ELR (cell line): ENCODE measurements at places on chromosomes 16 and 17.

DNA sequence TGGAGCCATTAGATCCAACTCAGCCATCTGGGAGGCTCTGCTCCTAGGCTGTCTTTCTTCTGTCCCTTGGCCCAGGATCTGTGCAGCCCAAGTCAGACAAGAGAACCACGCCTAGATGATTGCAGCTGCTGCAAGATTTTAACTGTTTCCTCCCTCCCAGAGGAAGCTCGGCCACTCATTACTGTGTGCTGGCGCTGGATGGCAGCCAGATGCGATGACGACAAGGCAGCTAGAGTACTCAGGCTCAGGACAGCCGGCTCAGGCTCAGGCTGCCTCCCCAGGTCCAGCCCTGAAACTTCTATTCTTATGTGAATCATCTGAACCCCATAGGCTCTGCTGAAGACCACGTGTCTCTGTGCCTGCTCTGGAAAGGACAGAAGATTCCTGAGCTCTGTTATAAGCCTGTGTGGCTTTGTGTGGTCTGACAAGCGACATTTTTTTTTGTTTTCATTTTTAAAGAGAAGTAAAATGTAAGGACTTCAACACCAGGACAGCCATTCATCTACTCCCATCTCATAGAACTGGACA is 32.1 kb upstream of the FBXW10B start:
- DNase-seq: peak; percentile 99

- no peak for DNase-seq
These were observed 40.0 kb upstream of the GSE1 start for GRCh38 chr16:85573045-85573695.

GRCh38 chr17:79205688-79206205 is 131.1 kb downstream of the ENGASE start:
- DNase-seq: peak; percentile 30

- DNase-seq: no peak
These were observed 53.5 kb downstream of the TNFRSF13B start for GRCh38 chr17:16918443-16918842.

DNA sequence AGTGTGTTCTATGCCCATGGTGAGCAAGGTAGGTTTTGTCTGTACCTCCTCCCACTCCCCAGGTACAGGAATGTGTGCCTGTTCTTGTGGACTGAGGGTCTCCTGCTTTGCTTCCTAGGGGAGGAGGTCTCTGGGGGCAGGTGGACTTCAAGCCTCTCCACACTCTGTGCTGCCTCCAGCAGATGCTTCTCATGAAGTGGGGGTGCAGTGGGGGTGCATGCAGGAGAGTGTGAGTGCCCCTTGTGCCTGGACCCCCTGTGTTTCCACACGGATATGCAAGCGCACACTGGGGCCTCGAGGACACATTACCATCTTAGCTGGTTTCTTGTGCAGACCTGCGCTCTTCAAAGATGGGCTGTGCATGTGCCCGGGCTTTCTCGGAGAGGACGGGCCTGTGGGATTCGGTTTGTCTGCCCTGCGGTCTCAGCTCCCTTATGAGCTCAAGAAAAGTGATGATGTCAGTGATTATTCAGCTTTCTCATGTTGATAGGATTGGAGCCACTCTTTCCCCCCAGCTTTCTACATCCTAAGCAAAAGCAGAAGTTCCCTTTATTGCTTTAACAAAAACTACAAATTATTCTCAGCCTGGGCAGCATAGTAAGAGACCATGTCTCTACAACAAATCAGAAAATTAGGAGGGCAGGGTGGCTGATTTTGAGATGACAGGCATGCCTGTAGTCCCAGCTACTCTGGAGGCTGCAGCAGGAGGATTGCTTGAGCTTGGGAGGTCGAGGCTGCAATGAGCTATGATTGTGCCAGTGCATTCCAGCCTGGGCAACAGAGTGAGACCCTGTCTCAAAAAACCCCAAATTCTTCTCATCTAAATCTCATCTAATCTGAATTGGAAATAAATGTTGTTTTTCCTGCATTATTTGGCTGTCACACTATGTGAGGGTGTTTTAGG is 86.8 kb downstream of the RPTOR start:
- no peak for DNase-seq

GRCh38 chr17:66441101-66441661 is 138.8 kb downstream of the PRKCA start:
- no peak for DNase-seq

GRCh38 chr16:54822492-54822891 is 108.2 kb upstream of the IRX5 start:
- no peak for DNase-seq

GRCh38 chr17:3813171-3813570 is 12.2 kb upstream of the ITGAE start:
- DNase-seq: no peak

DNA sequence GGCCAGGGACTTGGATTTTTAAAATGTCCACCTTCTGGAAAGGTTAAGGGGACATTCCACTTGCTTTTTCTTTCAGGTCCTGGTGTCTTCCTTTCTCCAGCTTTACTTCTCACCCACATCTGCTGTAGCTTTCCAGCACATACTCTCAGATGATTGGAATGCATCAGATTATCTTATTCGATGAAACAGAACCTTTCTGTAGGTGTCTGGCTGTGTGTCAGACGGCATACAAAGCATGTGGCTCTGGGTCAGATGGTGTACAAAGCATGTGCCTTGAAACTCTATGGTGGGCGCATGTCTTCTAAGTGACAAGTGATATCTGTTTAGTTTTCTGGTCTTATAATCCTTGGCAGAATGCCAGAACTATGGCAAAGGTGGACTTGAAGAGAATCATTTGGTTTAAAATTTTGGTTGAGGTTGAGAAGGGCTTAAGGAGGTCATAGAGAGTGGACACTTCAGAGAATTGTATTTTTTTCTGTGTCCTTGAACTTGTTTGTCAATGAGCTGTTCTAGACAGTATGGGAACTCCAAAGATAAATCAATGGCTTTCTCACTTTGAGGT is 125.3 kb downstream of the FTO start:
- peak; percentile 73 for DNase-seq

- DNase-seq: no peak
These were observed 103.7 kb downstream of the RBFOX1 start for GRCh38 chr16:7436306-7436705.

- no peak for DNase-seq
These were observed 1.2 kb upstream of the ZFPM1 start for GRCh38 chr16:88451586-88452481.

GRCh38 chr16:31913668-31914067 is 40.1 kb downstream of the ZNF267 start:
- DNase-seq: no peak

GRCh38 chr17:49288388-49288787 is 57.8 kb upstream of the PHOSPHO1 start:
- no peak for DNase-seq

DNA sequence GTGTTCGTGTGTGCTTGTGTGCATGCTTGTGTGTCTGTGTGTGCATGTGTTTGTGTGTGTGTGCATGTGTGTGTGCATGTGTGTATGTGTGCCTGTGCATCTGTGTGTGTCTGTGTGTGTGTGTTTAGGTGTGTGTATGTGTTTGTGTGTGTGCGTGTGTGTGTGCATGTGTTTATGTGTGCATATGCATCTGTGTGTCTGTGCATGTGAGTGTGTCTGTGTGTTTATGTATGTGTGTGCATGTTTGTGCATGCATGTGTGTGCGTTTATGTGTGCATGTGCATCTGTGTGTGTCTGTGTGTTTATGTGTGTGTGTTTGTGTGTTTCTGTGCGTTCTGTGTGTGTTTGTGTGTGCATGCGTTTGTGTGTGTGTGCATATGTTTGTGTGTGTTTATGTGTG is 106.6 kb upstream of the TNRC6C start:
- no peak for DNase-seq

DNA sequence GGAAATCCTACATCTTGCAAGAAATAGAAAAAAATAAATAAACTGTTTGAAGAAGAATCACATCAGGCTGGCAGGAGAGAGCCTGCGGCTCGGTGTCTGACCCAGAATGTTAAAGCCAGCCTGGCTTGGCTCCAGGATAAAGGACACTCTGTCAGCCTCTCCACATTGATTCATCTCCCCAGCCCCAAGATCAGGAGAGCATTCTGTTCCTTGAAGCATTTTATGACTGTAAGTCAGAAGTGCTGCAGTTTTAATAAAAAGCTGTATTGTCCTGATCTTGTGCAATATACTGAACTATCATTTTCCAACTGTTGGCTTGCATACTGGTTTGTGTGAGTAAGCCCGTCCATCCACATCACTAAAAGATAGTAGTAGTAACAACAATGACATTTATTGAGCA is 426.6 kb downstream of the HAPSTR1 start:
- no peak for DNase-seq

- DNase-seq: no peak
These were observed 1.4 kb upstream of the WWOX start for GRCh38 chr16:78098087-78098486.

DNA sequence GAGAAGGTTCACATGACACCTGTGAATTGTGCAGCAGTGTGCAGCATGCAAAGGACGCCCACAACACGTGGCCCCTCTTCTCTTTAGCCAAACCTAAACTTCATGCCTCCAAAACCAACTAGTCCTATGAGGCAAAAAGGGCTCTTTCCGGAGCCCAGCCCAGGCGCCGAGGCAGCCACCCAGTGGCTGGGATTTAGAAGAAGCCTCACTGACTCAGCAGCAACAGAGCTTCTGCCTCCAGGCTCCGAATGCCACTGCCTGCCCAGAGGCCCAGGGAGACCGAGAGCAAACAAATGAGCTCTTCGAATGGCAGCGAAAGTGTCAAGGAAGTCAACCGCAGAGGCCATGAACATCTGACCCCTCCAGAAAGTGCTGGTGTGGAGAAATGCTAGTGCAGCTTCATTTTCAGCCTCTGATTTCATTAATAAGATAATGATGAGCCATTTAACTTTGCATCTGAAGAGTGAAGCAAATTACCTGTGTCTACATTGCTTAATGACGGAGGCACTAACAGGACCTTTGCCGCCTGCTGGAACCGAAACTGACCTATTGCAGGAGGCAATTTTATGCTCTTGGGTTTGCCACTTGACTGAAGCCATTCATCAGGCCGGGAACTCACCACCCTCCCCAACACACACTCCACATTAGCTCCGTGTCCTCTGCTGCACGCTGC is 157.7 kb upstream of the RPL38 start:
- no peak for DNase-seq

DNA sequence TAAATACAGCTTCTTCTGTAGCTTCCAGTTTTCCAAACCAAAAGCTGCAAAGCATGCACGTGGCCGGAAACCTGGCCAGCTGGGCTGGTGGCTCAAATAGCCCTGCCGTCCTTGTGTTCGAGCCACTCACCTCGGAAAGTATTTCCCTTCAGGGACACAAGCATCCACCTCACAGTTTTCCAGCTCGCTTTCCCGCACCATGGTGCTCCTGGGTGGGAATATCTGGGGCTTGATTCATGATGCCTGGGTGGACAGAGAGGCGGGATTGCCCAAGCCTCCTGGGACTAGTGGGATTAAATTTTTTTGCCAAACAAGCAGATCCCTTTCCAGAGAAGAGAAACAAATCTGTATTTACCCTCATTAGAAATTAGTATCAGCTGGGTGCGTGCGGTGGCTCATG is 7.1 kb upstream of the MVD start:
- DNase-seq: no peak

- DNase-seq: no peak
These were observed 30.4 kb upstream of the GFOD2 start for GRCh38 chr16:67749436-67750078.

GRCh38 chr17:8951206-8951605 is 14.3 kb downstream of the PIK3R5 start:
- DNase-seq: no peak

- peak; percentile 42 for DNase-seq
These were observed 105.5 kb downstream of the MYO1D start for GRCh38 chr17:32771396-32771795.

DNA sequence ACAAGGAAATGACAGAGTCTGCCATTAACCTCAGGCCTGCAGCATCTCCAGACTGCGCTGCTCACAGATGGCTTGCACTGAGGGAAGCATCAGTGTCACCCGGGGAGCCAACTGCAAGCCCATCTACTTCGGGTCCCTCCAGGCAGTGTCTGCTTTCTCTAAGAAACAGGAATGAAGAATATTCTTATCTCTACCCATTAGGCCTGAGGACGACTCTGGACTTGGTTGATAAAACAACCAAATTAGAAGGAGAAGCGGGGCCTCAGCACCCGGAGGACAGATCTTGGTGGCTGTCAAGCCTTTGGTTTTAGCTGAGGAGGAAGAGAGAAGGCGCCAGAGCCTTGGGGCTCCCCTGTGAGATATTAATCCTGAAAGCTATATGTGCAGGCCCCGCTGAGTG is 19.5 kb upstream of the MGAT5B start:
- no peak for DNase-seq
